Bone marrow (tissue), 2 donors: ENCODE measurements at places on chromosomes 11 and 22.

GRCh38 chr11:11029027-11029426, 171.2 kb upstream of the ZBED5 start:
- no peak for DNase-seq

DNA sequence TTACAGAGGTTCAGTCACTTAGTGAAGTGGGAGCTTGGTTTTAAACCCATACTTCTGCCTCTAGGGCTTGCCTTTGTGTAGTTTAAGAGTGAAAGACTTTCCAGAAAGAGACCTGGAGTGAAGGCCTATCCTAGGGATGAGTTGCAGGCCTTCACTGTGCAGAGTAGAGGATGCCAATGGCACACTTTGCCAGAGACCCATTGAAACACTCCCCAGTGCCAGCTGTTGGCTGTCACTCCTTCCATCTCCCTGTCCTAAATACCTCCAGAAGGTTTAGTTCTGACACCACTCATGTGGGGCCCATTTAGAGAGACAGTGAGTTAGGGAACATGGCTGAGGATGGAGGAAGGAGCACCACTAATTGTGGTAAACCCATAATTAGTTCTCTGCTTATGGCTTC, 31.5 kb downstream of the NAV2 start:
- no peak for DNase-seq

- no peak for DNase-seq
Measured at GRCh38 chr22:30208631-30209603, 37.6 kb downstream of the LIF start.

- no peak for DNase-seq
Measured at GRCh38 chr11:64235437-64236161, 1.2 kb downstream of the VEGFB start.

DNA sequence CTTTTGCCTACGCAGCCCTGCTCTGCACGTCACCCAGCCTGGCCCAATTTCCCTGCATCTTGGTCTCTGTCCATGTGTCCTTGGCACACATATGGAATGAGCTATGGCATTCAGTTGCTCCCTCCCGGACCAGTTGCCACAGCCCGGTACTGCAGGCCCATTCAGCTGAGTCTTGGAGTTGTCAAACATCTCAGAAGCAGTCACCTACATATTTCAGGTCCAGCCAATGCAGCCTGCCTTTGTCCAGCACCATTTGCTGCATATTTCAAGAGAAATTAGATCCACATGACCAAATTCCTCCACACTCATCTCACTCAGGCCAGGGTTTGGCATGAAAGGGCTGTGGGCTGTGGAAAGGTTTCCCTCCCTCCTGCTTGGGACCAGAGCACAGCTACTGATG, 76.8 kb downstream of the MN1 start:
- no peak for DNase-seq
